ENCODE measurements at places on chromosomes 5 and 9.

DNA sequence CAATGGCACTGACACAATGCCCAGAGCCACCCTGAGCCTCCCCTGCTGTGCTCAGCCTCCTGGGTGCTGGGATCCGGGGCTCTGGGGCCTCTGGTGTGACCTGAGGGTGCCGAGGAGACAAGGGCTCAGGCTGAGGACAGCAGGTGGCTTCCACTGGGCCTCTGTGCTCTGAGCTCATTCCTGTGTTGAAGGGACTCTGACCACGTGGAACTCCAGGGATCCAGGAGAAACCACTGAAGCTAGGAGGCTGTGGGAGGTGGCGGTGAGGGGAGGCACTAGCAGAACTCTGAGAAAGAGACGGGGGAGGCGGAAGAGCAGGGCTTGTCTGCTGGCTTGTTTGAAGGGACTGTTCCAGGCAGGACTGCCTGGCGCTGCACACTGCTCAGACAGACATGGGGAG, 318.7 kb upstream of the IRX1 start:
- no peak for DNase-seq

DNA sequence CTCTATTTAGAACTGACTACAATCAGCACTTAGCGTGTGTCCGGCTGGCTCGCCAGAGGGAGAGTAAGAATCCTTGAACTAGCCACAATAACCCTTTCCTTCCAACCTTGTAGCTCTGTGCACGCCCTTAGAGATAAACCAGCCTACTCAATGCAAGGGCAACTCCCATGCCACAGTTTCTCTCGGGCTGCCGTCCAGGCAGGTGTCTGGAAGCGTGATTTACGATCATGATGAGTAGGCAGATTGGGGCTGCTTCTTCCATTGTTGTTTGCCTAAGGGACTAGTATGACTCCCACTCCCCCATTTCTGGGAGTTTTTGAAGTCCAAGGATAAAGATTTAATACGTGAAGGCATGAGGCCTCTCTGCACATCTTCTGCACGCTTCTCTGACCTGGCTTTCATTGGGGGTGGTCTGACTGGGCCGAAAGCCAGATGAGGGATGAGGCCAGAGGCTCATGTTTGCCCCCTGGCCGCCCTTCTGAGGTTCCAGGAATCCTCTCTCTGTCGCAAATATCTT, 134.0 kb upstream of the MYO10 start:
- DNase-seq, result peak; percentile 10

- DNase-seq, result no peak
These were observed 523.5 kb downstream of the CDH12 start for GRCh38 chr5:22329683-22330082.

GRCh38 chr5:129653057-129653375, 94.9 kb upstream of the MINAR2 start:
- no peak for DNase-seq

DNA sequence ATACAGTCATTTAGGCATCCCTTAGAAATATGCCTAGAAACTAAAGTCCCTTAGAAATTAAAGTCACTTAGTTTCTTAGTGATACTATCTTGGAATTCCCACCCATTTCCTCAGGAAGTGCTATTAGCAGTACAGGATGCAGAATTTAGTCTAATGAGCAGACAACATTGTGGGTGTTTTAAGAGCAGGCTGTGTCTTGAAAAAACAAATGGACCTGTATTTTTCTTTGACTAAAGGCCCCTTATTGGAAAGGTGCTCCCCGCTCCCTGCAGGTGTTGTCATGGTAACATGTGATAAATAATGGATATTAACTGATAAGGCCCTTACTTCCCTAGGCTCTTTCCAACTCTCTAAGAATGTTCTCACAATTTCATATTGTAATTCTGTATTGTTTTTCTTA, 38.8 kb upstream of the STARD4 start:
- DNase-seq, result no peak

GRCh38 chr5:59098743-59099142, 515.9 kb downstream of the RAB3C start:
- DNase-seq, result no peak

DNA sequence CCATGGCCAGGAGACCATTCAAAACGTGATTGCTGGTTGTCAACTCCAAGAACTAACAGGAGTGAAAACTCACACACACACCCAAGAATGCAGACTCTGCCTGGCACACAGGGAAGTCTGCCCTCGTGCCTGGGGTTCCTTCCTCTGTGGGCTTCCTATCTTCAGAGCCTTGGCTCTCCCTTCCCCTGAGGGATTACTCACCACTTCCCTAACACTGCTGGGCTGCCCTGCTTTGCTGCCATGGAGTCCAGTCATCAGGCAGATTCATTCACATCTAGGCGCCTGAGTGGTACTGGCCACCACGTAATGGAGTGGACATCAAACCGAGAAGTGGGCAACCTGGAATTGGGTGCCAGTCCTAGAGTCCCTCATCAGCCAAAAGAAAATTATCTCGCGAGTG, 76.4 kb upstream of the PRSS3 start:
- no peak for DNase-seq

Data from HCT116 (cell line).